ENCODE measurements at places on chromosomes 7 and 10.

DNA sequence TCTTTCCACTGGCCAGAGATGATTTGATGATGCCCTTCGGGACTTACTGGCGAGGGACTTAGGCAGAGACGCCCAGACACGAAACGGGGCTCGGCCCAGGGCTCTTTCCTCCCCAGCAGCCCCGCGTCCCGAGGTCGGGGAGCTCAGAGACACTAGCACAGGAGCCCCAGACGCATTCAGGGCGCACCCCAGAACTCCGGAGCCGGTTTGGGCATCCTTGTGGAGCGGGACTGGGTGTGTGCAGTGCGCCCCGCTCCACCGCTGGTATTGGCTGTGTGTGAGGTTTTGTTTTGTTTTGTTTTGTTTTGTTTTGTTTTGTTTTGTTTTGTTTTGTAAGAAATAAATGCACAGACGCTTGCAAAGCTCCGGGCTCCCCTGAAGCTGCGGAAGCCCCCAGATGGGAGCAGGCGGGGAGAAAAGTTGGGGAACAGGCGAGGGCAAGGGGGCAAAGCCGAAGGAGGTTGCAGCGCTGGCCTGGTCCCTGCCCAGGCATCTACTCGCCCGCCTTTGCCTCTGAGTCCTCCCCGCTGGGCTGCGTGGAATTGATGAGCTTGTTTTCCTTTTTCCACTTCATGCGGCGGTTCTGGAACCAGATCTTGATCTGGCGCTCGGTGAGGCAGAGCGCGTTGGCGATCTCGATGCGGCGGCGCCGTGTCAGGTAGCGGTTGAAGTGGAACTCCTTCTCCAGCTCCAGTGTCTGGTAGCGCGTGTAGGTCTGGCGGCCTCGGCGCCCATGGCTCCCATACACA, 1.9 kb upstream of the HOXA5 start:
- DNase-seq: no peak

DNA sequence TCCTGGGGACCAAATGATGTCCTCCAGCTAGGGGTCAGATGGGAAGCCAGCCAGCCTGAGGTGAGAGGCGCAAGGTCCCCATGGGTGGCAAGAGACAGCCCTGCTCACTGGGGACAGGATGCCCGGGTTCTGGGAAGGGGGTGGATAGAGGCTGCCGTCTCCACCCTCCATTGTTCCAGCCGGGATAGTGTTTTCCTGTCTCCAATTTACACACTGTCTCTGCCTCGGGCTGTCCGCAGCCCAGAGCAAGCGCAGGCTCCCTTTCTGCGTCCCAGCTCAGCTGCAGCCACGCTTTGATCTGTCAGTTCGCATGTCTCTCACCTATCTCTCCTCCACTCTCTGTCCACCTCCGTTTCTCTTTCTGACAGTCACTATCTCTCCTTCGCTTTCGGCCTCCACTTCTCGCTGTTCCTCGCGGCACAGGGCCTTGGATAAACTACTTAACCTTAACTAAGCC, 2.1 kb downstream of the EPHB4 start:
- no peak for DNase-seq

DNA sequence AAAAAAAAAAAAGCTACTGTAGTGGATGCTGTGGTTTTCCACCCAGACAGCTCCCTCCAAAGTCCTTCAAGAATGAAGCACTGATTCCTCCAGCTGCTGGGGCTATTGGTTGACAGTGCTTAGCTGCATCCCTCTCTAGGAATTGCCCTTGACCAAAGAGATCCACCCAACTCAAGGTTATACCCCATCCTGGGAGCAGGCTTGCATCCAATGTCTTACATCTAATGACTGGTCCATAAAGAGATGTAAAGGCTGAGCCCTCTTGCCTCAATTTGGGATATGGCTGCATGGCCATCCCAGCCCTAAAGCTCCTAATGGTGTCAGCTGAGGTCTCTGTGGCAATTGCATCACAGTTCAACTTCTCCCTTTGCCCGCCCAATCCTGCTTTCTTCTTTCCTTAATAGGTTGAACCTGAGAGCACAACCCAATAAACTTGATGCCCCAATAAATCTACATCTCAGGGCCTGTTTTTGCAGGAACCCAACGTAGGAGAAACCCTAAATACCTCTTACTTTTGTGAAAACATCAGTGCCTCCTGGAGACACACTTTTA, 4.4 kb downstream of the GPR37 start:
- no peak for DNase-seq

DNA sequence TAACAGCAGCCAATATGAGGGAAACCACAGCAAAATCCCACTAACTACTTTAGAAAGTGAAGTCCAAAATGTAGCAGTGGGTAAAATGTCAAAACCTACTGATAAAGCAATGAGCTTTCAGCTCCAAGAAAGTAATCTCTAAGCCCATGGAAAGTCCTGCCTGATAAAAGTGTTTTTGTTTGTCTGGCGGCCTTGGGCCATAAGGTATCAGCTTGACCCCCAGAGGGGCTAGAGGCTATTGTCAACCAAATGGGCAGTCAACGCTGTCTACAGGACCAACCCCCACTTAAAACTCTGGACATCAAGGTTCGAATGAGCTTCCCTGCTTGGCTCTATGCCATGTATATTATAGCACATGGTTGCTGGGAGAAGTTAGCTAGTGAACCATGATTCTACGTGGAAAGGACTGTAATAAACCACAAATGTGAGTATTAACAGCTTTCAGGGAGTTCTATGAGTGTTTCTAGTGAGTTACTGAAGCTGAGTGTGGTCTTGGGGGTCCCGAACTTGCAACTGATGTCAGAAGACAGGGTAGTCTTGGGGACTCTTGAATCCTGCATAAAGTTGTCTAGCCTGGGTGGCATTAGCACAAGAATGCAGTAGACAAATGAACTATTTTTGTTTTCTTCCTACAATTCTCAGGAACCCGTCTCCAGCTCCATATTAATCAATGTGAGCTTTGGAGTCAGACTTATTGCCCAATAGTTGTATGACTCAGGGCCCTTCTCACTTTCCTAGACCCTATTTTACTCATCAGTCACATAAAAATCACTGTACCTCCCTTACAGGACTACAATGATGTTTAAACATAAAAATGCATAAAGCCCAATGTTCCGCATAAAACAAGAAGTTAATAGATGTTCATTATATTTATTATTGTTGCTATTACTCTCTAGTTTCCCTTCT, 164.9 kb downstream of the DGKI start:
- DNase-seq: no peak

DNA sequence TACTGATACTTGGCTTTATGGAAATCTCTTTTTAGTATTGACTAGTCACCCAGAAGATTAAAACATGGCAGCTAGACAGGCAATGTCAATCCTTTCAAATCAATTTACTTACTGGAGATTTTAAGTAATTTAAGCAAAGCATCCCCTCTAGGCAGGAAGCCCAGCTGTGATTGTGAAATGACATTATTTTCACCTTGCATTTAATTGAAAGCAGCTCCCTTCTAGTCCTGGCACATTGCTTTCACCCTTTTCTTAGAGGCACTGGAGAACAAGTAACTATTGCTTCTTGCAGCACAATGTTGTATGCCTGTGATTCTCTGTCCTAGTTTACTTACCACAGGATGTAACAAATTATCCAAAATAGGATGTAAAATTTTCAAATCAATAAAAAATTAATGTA, 13.3 kb downstream of the ST7 start:
- DNase-seq: no peak

GRCh38 chr10:34294137-34294536, 521.0 kb downstream of the PARD3 start:
- DNase-seq: no peak

DNA sequence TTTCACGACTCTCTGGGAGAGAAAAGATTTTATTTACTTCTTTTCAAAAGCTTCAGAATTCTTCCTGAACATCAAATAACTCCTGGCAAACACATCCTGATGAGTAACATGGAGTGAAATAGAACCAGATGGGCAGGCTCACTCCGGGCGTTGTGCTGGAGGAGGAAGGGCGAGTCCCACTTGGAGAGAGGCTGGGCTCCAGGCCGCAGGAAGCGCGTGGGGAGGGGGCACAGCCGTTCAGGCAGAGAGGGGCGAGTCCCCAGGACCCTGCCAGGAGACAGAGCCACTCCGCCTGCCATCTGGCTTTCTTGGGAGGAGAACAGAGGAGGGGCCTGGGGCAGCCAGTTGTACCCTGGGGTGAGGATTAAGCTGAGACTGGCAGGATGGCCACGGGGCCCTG, 265.9 kb upstream of the ZMIZ1 start:
- no peak for DNase-seq

DNA sequence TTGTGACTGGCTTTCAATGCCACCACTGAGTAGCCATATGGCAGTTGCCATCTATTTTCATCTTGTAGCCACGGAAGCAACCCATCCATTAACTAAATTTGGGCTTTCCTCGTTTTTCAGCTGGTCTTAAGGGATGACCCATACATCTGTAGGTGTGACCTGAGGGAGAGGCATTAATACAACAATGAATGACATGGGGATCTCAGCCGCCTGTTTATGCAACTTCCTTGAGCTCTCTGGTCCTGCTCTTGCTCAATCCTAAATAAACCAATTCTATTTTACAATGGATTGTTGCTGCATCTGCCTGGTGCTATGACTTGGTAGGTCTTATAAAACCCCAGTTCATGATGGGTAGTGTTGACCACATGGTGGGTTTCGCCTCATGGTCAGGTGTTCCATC, 21.9 kb upstream of the ADAM22 start:
- DNase-seq: no peak

- DNase-seq: no peak
These were observed 56.0 kb upstream of the NEBL start for GRCh38 chr10:20953120-20953519.

GRCh38 chr10:12707461-12708185, 293.9 kb downstream of the CCDC3 start:
- DNase-seq: no peak

GRCh38 chr10:45505311-45505710, 131.3 kb downstream of the ALOX5 start:
- no peak for DNase-seq

GRCh38 chr10:24973163-24973562, 20.8 kb upstream of the PRTFDC1 start:
- DNase-seq: no peak

DNA sequence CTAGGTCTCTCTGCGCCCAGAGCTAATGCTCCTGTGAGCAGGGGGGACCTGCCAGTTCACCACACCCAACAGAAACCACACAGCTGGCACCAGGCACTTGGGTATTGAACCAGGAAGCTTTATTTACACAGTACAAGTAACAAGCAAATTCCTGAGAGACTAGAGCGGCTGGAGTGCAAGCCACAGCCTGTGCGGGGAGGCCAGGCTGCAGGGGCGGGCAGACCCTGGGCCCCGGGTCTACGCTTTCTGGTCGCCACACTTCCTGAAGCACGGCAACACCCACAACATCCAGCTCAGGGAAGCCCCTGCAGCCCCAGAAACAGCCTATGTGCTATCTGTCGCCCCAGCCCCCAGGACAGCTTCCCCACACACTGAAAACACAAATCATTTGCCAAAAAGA, 125.0 kb downstream of the FAM53B start:
- DNase-seq: no peak

GRCh38 chr7:71485586-71485985, 353.6 kb downstream of the GALNT17 start:
- no peak for DNase-seq

- no peak for DNase-seq
These were observed 651.6 kb upstream of the IGFBP3 start for GRCh38 chr7:46572691-46573090.

DNA sequence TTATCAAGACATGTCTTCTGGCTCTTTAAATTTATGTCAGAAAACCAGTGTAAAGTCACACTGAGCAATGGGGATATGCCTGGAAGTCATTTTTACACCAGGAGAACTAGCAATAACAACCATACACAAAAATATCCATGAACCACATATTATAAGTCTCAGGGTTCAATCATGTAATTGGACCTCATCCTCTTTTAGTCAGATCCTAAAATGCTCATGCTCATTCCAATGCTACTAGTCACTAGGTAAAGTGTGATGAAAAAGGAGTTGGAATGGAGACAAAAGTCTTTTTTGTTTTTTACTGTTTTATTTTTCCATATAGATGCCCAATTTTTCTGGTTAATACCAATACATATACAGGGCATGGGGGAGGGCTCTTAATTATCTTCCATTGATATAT, 306.1 kb downstream of the DGKB start:
- no peak for DNase-seq

DNA sequence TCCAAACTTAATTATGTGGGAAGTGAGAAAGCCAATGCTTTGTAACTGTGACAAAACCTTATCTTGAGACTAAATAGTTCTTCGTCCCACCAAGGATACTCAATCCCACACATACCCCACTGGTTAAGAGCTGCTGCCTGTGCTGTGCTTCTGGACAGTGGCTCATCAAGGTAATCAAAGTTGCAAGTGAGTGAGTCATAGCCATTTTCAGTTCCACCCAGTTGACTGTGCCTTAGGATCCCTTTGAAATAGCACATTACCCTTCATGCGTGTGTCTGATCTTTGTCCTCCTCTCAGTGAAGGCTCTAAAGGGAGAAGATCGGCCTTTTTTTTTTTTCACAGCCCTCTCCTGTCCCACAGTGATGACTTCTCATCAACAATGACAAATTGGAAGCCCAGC, 706.0 kb upstream of the AUTS2 start:
- no peak for DNase-seq

GRCh38 chr7:42055171-42055570, 181.8 kb downstream of the GLI3 start:
- no peak for DNase-seq

- no peak for DNase-seq
These were observed 42.8 kb downstream of the CLRN3 start for GRCh38 chr10:127849921-127850320.

- peak; percentile 19 for DNase-seq
These were observed 20.6 kb upstream of the RHOBTB1 start for GRCh38 chr10:60964257-60965235.

- no peak for DNase-seq
These were observed 19.9 kb downstream of the ZNRF2 start for GRCh38 chr7:30304177-30304884.

DNA sequence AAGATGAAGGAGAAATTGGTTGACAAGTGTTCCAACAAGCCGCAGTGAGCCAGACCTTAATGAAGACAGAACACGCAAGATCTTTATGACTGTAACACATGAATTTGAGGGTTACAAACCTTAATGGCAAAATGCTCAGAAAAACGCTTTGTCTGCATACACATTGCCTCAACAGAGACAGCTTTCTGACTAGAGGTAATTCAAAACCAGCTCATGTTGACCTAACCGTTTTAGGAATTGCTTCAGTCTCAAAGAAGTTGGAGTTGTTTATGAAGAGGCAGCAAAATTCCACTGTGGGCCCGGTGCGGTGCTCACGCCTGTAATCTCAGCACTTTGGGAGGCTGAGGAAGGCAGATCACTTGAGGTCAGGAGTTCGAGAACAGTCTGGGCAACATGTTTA, 2.2 kb upstream of the GTF2I start:
- DNase-seq: no peak

DNA sequence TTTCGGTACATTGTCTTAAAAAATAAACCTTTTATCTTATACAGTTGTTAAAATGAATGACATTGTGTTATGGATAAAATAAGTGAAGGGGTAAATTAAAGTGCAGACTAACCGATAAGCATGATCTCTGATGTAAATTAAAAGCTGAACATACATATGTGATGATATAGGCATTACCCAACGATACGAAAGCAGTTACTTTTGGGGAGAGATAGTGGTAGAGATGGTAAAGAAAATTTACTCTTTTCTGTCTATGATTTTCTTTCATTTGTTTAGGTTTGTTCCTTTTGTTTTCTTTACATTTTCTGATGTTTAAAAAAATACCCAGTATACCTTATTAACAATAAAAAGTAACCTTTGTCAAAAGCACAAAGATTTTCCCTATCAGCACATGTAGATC, 6.4 kb downstream of the C1GALT1 start:
- no peak for DNase-seq

- DNase-seq: no peak
These were observed 4.2 kb downstream of the ALKBH4 start for GRCh38 chr7:102460467-102460866.

- DNase-seq: no peak
These were observed 64.9 kb upstream of the NRBF2 start for GRCh38 chr10:63068246-63068645.

Data from hematopoietic multipotent progenitor cell treated with erythropoietin and hydrocortisone succinate and interleukin-3 and kit ligand, for 17 days (in vitro differentiated cells).